ENCODE measurements at places on chromosomes 4 and X. TPM values are rescaled to one million over a fixed set of nuclear protein-coding genes. Genes with fewer than 3 reads are reported as not detected.

The PCDH10 gene
- total RNA-seq, result not detected

DNA sequence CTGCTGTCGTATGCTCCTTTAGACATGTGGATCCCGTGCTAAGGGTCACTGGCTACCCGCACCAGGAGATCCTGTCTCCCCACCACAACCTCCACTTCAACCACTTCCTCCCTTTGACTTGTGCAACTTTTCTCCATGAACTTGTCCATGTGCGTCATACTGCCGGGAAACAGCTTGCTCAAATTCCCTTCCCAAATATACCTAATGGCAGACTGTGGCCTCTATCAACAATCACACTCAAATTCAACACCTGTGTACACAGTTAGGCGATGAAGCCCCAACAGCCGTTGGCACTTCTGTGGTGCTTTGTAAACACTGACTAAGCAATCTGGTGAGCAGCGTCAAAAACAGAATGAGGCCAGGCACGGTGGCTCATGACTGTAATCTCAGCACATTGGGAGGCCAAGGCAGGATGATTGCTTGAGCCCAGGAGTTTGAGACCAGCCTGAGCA is 49.5 kb downstream of the CD99L2 start:
- DNase-seq, result peak; percentile 4
- peaks cover 5% of the 10 kb centered on the region for H3K36me3 ChIP-seq
- H3K4me1 ChIP-seq, result peaks cover 4% of the 10 kb centered on the region
- no peaks in the 10 kb centered on the region for H3K27me3 ChIP-seq
- H3K27ac ChIP-seq, result no peak overlapping the region

GRCh38 chr4:41784191-41784979 is 35.9 kb upstream of the PHOX2B start:
- peaks cover 3% of the 10 kb centered on the region for H3K27me3 ChIP-seq
- H3K27ac ChIP-seq, result no peak overlapping the region
- no peaks in the 10 kb centered on the region for H3K36me3 ChIP-seq
- DNase-seq, result no peak
- no peak overlapping the region for H3K4me3 ChIP-seq
- no peaks in the 10 kb centered on the region for H3K4me1 ChIP-seq

The CENPI gene
- total RNA-seq, result 19.1 TPM

DNA sequence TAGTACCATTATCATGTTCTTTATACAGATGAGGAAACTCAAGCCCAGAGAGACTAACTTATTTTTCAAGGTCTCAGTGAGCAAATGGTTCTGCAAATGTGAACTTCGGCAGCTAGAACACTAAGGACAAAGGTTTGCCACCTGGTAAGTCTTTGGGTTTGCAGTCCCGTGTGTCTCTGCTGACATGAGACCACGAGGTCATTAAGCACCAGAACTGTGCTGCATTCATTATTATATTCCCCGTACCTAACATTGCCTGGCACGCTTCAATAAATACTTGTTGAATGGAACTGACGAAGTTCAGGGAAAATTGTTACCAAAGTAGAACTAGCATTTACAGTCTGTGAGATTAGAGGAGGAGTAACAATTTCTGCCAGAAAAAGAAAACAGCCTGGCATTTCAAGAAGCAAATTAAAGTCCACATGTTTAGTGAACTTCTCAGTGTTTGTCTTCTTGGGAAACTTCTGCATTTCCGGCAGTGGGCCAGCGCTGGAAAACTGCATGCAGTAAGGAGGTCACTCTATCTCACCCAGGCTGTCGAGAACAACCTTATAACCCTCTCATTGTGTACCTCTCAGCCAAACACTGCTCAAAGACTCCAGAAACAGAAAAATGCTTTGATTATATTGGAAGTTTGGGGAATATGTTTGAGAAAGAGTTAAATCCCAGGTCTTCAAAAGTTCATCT is 67.4 kb upstream of the CPEB2 start:
- H3K4me1 ChIP-seq, result no peaks in the 10 kb centered on the region
- DNase-seq, result no peak
- H3K27me3 ChIP-seq, result peaks cover 13% of the 10 kb centered on the region
- no peak overlapping the region for H3K27ac ChIP-seq

- H3K4me1 ChIP-seq, result no peaks in the 10 kb centered on the region
- peaks cover 3% of the 10 kb centered on the region for H3K27me3 ChIP-seq
These were observed 237.4 kb downstream of the STIM2 start for GRCh38 chr4:27098034-27098433.

The KCNIP4 gene
- total RNA-seq, result not detected

DNA sequence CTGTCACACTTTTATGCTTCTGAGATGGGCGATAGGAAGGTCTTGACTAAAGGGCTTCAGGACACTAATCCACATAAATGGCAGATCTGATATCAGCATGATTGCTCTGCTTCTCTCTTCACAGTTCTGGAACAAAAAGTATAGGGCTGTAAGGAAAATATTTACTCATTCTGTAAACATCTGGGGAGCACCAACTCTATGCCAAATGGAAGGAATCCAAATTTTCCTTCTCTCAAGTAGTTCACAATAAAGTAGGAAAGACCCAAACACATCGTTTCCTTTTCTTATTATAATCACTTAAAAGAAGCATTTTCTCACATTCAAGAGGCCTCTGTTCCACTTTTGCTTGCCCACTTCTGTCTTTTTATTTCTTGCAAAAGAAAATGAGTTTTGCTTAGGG is 45.9 kb upstream of the F9 start:
- no peaks in the 10 kb centered on the region for H3K27me3 ChIP-seq
- DNase-seq, result no peak
- no peak overlapping the region for H3K4me3 ChIP-seq
- H3K27ac ChIP-seq, result no peak overlapping the region

The STATH gene
- total RNA-seq, result not detected

- no peak overlapping the region for H3K27ac ChIP-seq
- H3K4me3 ChIP-seq, result no peak overlapping the region
- H3K36me3 ChIP-seq, result no peaks in the 10 kb centered on the region
- no peak for DNase-seq
- no peaks in the 10 kb centered on the region for H3K4me1 ChIP-seq
- H3K27me3 ChIP-seq, result no peaks in the 10 kb centered on the region
These were observed 22.3 kb upstream of the HOPX start for GRCh38 chr4:56703378-56703777.

The ARHGAP6 gene
- not detected for total RNA-seq

The KCNE5 gene
- total RNA-seq, result 0.15 TPM

DNA sequence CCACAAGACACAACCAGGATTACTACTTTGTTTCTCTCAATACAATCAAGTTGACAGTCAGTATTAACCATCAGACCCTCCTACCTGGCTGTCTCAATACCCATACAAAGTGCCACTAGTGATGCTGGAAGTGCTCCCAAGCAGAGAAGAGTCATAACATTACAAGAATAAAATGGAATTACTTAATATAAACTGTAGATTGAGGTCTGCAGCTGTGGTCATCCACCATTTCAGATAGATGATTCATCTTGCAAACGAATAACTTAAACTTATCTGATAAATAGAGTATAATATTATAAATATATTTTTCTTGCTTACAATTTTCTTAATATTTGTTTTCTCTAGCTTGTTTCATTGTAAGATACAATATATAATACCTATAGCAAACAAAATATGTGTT is 1034.2 kb upstream of the PCDH10 start:
- H3K36me3 ChIP-seq, result no peaks in the 10 kb centered on the region
- H3K27ac ChIP-seq, result no peak overlapping the region
- H3K4me1 ChIP-seq, result no peaks in the 10 kb centered on the region
- DNase-seq, result no peak
- no peak overlapping the region for H3K4me3 ChIP-seq

DNA sequence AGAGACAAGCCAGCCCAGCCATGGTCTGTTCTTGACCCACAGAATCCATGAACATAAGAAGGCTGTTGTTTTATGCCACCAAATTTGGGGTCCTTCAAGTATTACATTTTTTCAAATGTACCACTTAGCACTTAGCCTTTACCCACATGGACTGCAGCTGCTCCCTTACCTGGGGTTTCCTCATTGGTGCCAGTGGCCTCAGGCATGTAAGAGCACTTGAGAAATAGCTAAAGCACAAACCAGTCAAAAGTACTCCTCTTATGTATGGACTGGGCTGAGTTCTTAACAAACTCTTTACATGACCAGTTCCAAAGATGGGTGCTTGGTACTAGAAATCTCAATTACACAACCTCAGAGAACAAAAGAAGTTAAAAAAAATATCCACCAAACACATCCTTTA is 77.6 kb upstream of the MAP3K15 start:
- no peak overlapping the region for H3K4me3 ChIP-seq
- peaks cover 5% of the 10 kb centered on the region for H3K36me3 ChIP-seq
- H3K27me3 ChIP-seq, result no peaks in the 10 kb centered on the region
- H3K4me1 ChIP-seq, result peaks cover 2% of the 10 kb centered on the region
- H3K27ac ChIP-seq, result no peak overlapping the region
- no peak for DNase-seq

GRCh38 chr4:147773261-147774184 is 41.6 kb downstream of the ARHGAP10 start:
- no peaks in the 10 kb centered on the region for H3K27me3 ChIP-seq
- H3K27ac ChIP-seq, result no peak overlapping the region
- H3K36me3 ChIP-seq, result no peaks in the 10 kb centered on the region
- no peak overlapping the region for H3K4me3 ChIP-seq

DNA sequence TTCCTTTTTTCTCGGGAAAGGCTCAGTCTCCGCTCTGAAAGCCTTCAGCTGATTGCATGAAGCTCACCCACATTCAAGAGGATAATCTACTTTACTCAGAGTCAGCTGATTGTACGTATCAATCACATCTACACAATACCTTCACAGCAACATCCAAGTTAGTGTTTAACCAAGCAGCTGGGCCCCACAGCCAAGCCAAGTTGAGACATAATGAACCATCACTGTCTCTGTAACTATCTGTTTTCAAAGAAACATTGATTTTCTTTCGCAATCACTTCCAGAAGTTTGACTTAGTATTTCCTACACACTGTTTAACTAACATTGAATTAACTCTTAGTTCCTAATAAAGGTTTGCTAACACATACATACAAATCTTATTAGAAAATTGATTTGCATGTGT is 40.3 kb downstream of the RWDD4 start:
- H3K4me3 ChIP-seq, result no peak overlapping the region
- no peak for DNase-seq
- H3K36me3 ChIP-seq, result no peaks in the 10 kb centered on the region
- H3K4me1 ChIP-seq, result no peaks in the 10 kb centered on the region
- H3K27me3 ChIP-seq, result peaks cover 2% of the 10 kb centered on the region
- H3K27ac ChIP-seq, result no peak overlapping the region

The USP9X gene
- total RNA-seq, result 63.4 TPM

The DRP2 gene
- total RNA-seq, result 0.47 TPM

GRCh38 chr4:3244002-3244401 is 5.0 kb upstream of the MSANTD1 start:
- H3K4me3 ChIP-seq, result no peak overlapping the region
- peaks cover 12% of the 10 kb centered on the region for H3K4me1 ChIP-seq
- DNase-seq, result no peak
- no peaks in the 10 kb centered on the region for H3K27me3 ChIP-seq
- no peak overlapping the region for H3K27ac ChIP-seq
